OCI-LY7 (cell line): ENCODE measurements at places on chromosomes 2 and 18.

GRCh38 chr2:422676-423435 lies 135.0 kb upstream of the ALKAL2 start:
- DNase-seq: no peak

GRCh38 chr2:103445347-103445746 lies 683.5 kb downstream of the TMEM182 start:
- no peak for DNase-seq

- DNase-seq: no peak
These were observed 198.0 kb upstream of the CCDC150 start for GRCh38 chr2:196441527-196441926.

DNA sequence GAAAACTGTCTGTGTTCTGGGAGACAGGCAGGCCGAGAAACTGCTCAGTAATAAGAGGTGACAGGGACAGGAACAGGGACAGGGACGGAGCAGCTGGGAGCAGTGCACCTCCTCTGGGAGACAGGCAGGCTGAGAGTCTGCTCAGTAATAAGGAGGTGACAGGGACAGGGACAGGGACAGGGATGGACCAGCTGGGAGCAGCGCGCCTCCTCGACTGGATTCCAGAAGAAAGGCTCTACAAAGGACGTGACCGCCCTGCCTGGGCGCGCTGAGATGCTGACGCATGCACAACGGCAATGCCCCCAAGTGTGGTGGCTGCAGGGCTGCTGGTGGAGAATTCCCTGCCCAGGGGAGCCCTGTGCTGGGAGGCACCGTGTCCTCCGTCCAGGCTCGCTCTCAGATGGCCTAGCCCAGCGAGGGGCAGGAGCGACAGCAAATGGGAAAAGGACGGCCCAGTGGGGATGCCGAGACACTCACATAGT lies 44.2 kb upstream of the PXDN start:
- no peak for DNase-seq

DNA sequence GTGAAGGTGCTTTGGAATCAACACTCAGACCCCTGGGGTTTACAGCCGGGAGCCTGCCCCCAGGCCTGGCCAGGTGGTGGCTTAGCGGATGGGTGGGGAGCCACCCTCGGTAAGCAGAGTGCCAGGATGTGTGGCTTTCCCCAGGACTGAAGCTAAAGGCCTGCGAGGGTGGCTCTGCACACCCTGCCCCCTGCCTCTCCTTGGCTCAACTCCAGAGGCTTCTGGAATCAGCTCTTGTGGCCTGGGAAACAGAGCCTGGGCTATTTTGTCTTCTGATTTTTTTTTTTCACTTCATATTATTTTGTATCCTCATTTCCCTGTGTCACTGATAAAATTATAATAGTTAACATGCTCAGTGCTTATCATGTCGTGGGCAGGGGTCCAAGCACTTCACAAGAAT lies 79.8 kb downstream of the RHOB start:
- no peak for DNase-seq

GRCh38 chr2:239239607-239240413 lies 161.0 kb downstream of the HDAC4 start:
- DNase-seq: no peak

DNA sequence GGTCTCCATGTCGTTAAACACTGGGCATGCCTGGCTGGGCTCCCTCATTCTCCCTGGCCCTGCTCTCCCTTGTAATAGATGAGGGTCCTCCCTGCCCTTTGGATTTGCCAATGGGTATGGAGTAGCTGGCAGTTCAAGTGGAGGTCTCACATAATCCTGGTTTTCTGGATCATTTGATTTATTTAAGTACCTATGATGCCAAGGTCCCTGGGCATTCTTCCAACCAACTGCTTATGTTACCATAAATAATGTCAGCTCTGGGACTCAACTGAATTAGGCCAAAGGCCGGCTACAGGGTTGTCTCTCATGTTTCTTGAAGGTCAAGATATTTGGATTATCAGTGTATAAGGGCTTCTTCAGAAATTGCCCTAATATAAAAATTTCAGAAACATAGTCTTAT lies 104.9 kb upstream of the LYPD6 start:
- no peak for DNase-seq

- no peak for DNase-seq
These were observed 1152.9 kb downstream of the RPIA start for GRCh38 chr2:89844221-89844943.

DNA sequence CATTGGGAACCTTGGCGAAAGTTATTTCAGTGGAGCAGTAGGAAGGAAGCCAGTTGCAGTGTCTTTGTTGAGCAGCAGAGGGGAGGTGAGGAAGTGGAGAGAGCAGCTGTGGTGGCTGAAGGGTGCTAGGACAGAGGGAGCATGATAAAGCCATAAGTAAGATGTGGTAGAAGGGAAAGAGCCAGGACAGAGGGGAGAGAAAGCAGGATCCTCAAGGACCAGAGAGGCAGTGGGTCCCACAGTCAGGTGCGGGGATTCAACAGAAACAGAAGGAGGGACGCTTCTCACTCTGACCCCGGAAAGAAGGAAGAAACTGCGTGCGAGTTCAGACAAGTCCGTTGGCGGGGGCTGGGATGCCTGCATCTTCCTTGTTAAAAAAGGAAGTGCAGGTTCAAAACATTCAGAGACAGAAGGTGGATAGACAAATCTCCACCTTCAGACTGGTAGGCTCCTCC lies at the start of gene CXCR2:
CXCR2 (plus strand) TSS at position 403 of the 455 bp plus-strand sequence. CDS start 8,774 bp downstream, outside the sequence.
- no peak for DNase-seq

GRCh38 chr18:48776641-48777025 lies 174.1 kb downstream of the SMAD7 start:
- DNase-seq: no peak

DNA sequence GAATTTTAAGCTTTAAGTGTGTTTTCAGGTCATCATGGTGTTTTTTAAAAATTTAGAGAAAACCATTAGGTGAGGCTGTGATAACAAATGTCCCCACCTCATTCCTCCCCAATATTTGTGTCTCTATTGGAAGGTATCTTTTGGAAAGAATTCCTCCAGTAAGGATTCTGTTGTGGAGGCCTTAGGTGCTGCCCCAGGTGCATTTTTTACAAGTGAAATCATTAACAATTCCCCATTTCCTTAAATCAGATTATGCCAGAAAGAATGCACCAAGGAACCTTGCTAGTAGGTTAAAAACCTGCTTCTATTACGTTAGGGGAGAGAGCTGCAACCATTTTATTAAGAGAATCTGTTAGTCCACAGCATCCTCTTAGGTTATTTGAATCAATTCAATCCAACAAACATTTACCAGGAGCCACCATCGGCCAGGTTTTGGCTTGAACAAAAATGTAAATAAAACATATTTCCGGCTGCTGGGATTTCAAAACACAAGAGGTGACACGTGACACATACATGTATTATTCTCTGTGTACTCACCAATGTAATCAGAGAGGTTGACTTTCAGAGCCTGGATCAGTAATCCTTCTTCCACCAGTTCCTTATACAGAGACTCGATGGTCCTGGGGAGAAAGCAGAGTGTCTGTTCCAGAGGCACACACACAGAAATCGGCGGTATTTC lies 112.5 kb upstream of the ASB18 start:
- no peak for DNase-seq

DNA sequence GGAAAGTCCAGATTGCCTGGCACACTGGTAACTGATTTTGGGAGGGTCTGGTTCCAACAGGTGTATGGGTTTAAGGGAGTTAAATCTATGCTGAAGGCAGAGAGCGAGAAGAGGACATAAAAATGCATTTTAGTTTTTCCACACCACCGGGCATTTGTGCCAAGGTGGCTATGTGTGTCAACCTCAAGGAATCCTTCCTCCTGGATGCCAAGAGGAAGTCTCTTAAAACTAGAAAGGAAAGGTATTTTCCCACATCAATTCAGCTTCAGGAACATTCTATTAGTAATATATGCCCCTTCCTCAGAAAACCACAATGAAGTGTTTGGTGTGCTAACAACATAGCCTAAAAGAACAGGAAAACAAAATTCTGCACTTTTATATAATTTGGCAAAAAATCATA lies 5.4 kb upstream of the GAREM1 start:
- no peak for DNase-seq

DNA sequence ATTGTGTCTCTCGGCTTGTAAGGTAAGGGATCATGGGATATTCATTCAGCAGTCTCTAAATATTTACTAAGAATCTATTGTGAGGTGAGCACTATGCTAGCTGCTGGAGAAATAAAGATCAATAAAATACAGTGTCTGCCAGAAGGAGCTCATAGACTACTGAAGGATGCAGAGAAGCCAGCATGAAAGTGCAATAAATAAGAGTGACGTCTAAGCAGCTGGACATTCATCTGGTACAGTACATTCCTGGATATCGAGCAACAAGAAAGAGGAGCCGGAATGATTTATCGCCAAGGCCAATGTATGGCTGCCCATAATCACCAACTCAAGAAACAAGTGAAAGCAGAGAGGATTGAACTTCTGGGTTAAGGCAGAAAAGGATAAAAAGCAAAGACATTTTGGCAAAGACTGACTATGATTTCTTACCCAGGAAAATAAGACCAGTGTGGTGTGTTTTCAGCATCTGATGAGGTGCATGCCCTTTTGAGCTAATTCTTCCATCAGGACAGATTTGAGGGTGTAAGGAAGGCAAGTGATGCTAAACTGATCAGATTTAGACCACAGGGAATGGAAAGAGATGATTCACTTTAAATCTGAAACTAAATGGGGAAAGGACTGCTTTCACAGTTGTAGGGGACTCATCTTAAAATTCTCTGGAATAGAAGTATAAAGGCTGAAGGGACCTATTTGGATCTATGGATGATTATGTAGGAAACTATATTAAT lies 18.7 kb upstream of the LMAN1 start:
- no peak for DNase-seq

GRCh38 chr2:181077128-181077709 lies 96.8 kb downstream of the UBE2E3 start:
- DNase-seq: peak; percentile 72

DNA sequence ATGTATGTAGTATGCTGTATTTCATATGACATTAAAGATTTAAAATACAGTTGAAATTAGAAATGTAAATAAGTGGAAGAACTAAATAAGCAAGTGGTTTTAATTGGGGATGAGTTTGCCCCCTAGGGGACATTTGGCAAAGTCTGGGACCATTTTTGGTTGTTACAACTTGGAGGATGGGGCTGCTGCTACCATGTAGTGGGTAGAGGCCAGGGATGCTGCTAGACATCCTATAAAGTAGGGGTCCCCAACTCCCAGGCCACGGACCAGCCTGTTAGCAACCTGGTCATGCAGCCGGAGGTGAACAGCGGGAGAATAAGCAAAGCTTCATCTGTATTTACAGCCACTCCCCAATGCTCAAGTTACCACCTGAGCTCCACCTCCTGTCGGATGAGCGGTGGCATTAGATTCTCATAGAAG lies 27.9 kb upstream of the ASNSD1 start:
- no peak for DNase-seq

DNA sequence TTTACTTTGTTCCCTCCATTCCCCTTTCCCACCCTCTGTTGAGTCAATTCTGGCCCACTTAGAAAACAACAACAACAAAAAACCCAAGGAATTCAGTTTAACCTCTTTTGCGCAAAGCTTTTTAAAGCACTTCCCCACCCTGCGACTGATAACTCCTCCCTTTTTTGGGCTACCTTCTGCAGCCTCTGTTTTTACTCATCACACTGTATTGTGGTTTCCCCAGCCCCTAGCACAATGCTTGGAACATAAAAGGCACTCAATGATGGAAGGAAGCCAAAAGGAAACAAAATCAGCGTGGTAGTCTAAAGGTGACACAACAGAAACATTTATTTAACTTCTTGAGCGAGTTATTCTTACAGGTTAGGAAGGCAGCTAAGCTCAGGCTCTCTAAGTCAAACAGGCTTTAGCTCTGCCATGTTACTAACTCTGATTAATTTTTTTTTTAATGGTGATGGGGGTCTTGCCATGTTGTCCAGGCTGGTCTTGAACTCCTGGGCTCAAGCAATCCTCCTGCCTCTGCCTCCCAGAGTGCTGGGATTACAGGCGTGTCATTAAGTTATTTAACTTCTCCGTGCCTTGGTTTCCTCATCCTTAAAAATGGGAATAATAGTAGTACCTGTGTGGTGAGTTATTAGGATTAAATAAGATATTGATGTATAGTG lies 1.3 kb downstream of the CEP68 start:
- peak; percentile 46 for DNase-seq

- no peak for DNase-seq
These were observed 56.4 kb upstream of the NFATC1 start for GRCh38 chr18:79339094-79339908.

DNA sequence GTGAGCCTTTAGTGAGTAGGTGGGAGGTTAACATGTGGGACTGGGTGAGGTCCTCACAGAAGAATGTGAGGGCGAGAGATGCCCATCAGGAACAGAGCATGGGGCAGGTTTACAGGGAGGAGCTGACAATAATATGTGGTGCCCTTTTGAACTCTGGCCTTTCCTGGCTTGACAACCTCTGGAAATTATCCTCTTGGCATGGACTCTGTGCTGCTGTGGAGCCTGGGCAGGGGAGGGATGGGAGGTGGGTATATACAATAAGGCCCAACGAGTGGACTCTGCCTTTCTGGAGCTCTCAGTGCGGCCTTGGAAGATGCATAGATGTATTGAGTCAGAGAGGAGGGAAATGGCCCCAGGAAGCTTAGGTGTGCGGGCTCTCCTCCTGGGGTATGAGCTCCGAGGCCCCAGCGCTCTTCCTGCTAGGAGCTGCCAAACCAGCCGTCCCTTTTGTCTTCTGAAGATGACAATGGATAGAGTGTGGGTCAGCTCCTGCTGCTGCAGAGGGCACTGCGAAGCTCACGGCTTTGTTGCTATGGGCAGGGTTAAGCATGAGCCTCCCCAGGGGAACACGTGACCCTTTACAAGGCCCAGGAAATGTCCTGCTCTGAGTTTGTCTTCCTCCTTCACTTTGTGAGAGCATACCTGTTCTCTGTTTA lies 8.7 kb upstream of the PSD4 start:
- DNase-seq: no peak

DNA sequence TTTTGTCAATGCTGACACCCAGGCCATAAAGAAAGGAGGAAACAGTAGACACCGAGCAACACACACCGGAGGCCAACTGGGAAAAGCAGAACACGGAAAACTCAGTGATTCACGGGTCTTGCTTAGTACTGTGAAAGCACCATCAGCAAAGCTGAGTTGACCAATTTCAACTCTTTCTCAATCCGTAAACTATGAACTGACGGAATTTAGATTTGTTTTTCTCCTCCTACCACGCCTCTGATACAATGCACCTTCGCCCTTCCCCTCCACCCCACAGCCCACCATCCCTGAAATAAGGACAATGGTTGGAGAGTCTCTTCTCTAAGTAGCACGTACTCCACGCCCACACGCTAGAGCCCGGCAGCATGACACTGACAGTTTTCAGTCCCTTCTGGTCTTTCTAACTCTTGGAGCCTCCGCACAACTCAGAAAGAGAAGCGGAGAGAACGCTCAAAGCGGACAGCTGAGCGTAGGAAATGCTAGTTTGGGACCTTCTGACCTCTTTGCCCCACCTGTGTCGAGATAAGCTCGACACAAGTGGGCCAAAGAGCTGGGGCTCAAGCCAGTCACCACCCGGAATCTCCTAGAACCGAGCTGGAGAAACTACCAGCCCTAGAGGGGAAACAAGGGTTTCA lies 669 bp downstream of the LNPK start:
- peak; percentile 56 for DNase-seq

- DNase-seq: peak; percentile 25
These were observed 15.3 kb upstream of the LOXHD1 start for GRCh38 chr18:46672062-46672970.
